ENCODE measurements at places on chromosomes 12 and 14.

DNA sequence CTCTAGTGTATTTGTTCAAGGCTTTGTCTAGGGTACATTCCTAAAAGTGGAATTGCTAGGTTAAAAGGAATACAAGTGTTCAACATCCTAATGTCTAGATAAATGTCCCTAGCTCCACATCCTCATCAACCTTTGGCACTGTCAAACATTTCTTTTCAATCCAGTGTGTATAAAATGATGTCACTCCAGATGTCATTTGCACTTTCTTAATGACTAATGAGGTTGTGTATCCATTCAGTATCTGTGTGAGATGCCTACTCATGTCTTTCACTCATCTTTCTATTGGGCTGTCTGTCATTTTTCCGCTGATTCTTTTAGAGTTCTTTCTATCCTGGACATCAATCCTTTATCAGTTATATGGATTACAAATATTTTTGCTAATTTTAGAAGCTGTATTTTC is 43.3 kb downstream of the ARMH4 start:
- no peak for DNase-seq

- no peak for DNase-seq
These were observed 315.4 kb downstream of the RAD51B start for GRCh38 chr14:68135028-68135427.

DNA sequence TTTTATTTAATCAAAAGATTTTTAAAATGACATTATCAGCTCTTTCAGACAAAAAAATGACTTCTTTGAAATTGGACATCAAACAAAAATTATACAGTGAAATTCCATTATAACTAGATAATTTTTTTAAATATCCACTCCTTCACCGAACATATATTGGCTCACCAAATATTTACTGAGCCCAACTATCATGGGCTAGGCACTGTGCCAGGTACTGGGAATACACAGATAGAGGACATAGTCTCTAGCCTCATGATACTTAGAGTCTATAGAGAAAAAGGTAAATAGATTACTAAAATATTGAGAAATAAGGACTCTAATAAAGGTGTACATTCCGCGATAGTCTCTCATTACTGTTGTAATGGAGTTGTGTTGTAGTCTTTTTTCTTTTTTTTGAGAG is 219.9 kb downstream of the SEC23A start:
- DNase-seq: no peak

DNA sequence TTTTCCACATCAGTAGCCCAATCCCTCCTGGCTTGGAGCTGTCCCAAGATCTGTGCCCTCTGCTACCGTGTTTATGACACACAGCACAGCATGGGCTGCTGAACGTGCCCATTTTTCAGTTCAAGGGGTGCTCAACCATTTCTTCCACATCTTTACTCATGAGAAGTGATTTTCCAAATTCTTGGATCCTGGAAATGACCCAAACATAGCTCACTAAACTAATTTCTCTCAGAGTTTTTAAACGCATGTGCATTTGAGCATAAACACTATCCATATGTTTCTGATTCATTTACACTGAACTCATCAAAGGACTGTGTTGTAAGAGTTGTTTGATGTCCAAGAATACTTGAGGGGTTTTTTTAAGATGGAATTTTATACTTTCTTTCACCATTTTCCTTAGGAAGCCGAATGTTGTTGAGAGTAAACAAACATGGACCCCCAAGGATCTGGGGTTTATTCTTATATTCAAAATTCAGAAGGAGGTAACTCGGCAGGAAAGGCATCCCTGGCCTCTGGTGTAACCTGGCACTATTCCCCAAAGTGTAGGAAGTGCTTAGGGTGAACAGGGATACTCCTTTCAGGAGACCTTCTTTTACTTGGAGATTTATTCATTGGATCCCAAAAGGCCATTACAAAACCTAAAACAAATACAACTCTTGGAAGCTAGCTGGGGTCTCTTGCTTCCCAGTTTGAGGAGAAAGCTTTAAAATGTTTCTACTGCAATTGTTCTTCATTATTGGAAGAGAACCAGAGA is 215.0 kb downstream of the BMP4 start:
- DNase-seq: no peak

- peak; percentile 60 for DNase-seq
These were observed 8.0 kb upstream of the C12orf42 start for GRCh38 chr12:103503546-103504480.

GRCh38 chr12:5102261-5102789 is 58.6 kb downstream of the KCNA5 start:
- no peak for DNase-seq

DNA sequence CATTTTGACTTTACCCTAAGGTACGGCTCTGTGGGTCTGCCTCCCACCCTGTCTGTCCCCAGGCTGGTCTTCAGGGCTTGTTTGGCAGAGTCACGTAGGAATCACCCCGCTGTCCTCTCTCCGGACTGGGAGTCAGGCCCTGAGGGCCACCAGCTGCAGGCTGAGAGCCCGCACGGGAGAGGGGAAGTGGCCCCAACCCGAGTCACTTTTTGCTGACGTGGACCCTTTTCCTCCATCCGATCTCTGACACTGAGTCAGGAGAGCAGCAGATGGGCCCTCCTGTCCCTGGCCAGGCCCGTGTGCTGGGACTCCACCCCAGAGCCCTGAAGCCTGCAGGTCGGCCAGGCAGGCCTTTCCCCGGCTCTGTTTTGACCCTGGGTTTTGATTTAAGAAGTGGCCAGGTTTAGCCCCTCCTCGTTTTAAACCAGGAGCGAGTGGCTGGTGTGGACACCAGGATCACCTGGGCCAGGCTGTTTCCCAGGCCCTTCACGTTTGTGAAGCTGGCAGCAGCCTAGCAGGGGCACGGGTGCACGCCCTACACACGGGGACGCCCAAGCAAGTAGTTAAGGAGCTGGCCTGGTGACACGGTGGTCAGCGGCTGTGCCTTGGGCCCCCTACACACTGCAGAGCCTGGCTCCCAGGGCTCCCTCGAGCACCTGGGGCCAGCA is 12.5 kb upstream of the TEX22 start:
- no peak for DNase-seq

DNA sequence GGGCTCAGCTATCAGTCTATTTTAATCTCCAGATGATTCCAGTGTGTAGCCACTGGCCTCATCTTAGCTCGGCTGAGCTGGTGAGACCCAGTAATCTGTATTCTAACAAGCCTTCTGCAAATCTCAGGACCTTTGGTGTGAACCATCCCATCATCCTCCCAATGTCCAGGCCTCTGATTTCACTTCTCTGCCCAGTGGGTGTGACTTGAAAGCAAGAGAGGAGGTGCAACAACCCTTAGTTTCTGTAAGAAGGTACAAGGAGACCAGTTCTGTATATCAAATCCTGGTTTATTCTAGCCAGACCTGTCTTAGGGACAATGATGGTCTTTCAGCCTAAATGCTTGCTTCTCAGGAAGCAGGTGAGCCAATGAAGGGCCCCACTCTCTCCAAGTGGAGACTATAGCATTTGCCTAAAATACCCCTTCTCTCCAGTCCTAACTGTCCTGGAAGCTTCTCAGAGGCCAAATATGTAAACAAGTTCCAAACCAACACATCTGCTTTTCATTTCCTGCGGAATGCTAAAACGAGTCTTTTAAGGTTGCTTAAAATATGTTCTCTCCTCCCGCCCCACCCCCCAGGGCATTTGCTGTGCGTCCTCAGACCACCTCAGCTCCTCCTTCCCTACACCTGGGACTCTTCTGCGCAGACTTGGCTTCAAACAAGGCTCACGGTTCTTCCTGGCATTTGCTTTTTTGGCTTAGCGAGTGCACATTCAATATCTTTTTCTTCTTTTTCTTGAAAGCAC is 78.4 kb upstream of the FUT8 start:
- DNase-seq: peak; percentile 62

DNA sequence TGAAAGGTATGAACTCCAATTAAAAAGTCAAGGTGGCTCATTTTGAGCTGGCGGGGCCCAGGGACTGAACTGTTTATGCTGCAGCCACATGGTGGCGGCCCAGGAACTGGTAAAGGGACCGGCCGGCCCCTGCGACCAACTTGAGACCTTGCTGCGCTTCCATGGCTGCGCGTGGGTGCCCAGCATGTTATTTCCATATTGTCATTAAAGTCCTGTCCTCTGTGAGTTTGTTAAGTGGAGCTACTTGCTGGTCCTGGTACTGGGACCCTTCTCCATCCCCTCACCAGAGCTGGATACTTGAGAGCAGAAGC is 62.3 kb downstream of the BEGAIN start:
- peak; percentile 35 for DNase-seq

GRCh38 chr14:35932659-35933159 is 106.6 kb downstream of the BRMS1L start:
- DNase-seq: no peak

- peak; percentile 16 for DNase-seq
These were observed 8.1 kb downstream of the TNS2 start for GRCh38 chr12:53057816-53058500.

DNA sequence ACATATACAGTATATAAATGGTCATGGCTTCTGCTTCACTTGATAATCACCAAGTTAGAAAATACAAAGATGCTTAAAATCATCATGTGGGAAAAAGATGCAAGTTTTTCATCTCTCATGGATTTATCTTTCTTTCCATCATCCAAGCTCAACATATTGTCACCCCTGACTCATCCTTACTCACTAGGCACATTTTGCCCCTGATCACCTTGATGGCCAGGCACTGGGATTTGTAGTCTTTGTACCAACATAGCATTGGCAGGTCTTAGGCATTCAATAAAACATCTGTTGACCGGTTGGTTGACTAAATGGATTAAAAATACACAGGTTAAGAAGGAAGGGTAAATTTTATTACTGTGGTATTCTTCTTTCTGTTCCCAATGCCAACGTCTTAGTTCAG is 28.1 kb downstream of the KLHDC2 start:
- DNase-seq: no peak

DNA sequence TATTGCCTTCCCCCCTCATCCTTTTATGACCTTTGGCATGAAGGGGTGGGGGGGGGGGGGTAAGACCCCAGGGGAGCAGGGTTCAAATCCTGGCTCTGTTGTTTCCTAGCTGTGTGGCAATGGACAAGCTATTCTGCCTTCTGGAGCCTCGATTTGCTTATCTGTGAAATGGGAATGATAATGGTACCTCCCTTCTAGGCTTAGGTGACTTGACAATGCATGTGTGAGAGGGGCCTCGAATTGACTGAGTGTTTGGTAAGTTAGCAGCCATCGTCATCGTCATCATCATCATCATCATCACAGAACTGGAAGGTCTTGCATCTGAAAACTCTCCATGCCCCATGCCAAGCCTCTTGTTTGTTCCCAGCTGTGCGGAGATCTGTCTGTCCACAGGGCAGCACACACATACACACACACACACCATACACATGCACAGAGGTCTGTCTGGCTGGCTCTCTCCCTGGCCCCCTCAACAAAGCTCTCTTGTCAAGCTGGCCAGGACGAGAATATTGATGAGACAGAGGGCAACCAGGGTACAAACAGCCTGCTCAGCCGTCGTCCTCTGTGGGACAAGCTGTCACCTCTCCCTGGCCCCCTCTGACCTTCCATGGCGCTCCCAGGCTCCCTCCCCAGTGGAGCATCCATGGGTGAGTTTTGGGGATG is 5.9 kb upstream of the SDS start:
- DNase-seq: no peak

DNA sequence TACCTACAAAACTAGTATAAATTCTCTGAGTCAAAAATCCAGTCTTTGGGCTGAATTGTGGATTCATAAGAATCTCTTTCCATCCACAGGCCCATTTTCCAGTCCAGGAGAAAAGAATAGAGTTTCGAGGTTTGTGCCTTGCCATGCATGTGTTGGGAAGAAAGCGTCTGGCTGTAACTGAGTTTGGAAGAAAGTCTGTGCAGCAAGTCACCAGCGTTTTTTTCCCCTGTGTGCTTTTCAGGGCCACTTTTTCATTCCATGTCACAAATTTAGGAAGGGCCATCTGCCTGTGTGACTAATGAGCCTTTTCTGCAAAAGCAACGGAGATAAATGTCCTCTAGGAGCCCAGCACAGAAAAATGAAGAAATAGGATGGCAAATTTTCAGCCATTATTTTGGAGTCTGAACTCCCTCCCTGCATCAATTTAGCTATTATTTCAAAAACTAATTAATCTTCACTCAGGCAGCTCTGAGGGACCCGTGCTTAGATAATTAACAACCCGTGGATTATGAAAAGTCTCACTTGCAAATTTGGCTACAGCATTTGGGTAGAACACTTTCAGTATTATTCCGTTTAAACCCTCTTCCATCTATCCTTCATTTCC is 261.5 kb downstream of the SUDS3 start:
- DNase-seq: no peak

DNA sequence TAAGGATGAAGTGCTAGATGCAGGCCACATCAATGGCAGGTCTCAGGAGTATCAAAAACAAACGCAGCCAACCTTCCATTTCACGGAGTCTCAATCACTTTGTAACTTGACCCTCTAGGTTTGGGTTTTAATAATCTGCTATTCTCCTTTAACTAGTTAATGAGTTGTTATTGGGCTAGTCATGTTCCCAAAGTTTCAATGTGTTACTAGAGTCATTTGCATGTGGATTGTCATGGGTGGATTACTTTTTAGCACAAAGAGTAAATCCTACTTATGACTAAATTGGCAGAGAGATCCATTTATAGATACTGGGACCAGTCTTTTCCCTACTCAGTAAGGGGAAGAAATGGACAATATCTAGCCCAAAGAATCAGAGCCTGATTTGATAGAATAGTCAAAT is 151.0 kb downstream of the BCAT1 start:
- DNase-seq: no peak

DNA sequence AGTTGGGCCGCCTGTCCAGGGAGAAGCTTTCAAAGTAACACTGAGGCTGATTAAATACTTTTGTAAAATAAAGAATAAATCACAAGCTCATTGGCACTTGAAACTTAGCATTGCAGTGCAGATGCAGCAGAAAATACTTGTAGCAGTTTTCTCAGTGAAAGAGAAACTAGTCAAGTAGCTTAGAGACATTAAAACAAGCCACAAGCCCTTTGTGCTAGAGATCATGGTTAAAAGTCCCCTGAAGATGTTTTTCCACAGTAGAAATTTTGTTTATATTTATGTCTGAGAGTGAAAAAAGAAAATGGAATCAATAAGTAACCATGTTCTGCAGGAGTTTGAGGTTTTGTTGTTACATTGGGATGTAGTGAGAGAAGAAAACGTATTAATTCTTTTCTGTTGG is 5.9 kb downstream of the PSEN1 start:
- DNase-seq: no peak

- no peak for DNase-seq
These were observed 494.3 kb downstream of the CCER1 start for GRCh38 chr12:90460681-90461080.

GRCh38 chr12:85821759-85822158 is 14.4 kb downstream of the RASSF9 start:
- DNase-seq: no peak

- no peak for DNase-seq
These were observed 13.9 kb downstream of the PNMA1 start for GRCh38 chr14:73700325-73700724.

DNA sequence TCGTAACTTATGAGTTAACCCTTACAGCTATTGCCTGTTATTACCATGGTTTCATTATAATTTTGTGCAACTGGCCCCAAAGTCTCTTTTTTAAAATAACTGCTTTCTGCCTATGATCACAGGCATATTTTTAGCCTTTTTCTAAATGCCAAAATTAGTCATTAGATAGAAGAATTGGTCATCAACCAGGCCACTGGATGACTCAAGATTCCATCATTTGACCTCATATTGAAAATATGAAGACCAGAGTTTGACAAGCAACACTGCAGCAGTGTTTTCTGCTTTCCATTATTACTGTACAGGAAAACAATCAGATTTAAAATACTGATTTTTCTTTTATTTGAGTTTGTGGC is 54.7 kb upstream of the OTOGL start:
- no peak for DNase-seq
